ENCODE measurements at places on chromosomes 11 and 22.

DNA sequence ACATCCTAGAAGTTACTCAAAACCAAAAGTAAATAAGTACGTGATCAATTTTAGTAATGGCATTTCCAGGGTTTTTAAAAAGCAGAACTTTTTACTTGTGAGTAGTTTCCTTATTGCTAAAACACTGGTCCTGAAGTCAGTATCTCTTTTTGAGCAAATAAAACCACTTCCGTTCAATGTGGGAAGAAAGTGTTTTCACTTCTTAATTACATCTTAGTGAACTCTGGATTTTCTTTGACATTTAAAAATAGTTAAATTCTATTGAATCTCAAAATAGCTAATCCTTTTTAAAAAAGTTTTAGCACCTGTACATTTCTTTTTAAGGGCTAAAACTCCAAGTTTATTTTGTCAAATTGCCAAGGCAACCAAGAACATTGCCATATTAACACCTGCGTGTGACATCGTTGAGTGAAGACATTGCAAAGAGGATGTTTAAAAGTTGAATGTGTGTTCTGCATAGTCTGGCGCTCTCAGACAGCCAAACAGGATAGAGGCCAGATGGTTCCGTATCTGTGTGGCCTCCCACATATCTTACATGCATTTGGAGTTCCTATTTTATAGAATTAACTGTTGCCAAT, 17.2 kb upstream of the OR5B21 start:
- DNase-seq = no peak

DNA sequence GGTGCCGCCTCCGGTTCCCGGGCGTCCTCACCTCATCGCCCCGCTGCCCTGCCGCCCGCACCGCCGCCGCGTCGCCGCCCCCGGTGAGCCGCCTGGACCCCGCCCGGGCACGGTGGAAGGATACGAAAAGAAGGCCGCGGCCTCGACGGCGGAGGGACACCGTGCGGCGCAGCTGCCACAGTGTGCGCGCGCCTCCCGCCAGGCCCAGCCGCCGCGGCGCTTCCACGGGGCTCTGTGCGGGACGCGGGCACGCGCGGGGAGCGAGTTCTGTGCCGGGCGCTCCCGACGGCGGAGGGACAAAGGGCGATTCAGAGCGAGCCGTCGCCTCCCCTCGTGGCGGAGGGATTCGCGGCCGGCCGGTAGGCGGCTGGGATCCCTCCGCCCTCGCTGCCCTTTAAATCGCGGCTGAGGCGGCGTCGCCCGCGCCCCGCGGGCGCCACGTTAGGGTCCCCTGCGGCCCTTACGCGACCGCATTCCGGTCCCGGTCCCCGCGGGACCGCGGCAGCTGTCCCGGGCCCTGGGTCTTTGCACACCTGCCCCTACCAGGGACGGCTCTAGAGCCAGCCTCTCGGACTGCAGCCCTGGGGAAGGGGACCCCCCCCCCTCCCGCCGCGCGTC, 568 bp upstream of the KMT5B start:
- DNase-seq = peak; percentile 96

DNA sequence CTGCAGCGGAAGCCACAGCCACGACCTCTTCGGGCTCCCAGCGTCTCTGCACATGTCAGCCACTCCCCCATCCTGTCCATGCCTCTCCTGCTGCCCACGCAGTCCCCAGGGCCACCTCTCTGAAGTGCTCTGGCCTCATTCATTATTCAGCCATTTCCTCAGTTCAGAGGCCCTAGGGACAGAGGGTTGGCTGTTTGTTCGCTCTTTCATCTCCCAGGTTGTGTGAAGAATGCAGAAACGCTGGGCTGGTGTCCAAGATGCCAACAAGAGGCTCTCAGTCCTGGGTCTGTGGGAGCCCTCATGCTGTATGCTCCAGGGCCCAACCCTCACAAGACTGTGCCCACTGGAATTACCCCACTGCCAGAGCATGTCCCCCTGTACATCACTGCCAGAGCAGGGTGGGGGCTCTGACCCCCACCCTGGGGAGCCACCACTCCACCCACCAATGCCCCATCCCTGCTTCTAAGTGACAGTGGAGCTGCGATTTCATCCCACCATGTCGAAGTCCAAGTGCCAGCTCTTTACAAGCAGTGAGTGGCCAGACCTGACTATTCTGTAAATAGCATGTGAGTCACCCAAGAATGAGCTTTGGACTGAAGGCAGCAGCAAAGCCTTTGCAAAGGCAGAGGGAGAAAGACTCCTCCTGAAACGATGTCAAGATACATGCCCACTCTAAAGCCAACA, 209.6 kb downstream of the BUD13 start:
- DNase-seq = no peak

- DNase-seq = no peak
Observed at GRCh38 chr11:113673550-113674396, 32.3 kb downstream of the TMPRSS5 start.

GRCh38 chr11:31804312-31805036, 6.6 kb downstream of the PAX6 start:
- DNase-seq = no peak

GRCh38 chr11:15483205-15483604, 368.5 kb downstream of the INSC start:
- no peak for DNase-seq

DNA sequence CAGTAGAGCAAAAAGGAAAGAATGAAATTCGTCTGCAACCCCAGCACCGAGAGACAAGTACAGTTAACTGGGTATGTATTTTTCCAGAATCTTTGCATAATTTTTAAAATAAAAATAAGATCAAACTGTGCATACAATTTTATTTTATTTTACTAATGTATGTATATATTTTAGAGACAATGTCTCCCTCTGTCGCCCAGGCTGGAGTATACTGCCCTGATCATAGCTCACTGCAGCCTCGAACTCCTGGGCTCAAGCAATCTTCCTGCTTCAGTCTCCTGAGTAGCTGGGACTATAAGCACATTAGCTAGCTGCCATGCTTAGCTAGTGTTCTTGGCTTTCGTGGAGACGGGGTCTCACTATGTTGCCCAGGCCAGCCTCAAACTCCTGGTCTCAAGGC, 18.8 kb upstream of the DRD2 start:
- DNase-seq = no peak

DNA sequence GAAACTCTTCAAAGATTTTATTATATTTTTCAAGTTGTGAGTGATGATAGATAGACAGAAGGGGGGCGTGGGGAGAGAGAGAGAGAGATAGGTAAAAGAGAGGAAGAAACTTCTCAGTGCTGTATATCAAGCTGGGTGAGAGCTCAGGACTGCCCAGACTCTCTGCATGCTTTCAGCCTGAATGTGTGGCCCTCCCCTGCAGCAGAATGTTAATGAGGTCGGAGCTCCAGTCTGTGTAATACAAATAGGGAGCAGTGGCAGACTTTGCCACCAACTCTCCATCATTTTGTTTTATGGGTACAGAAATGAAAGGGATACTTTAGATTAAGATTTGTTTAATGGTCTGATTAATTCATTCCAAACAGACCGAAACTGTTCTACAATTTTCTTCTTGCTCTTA, 752.8 kb downstream of the OPCML start:
- DNase-seq = no peak

- DNase-seq = no peak
Observed at GRCh38 chr11:66409226-66409625, 11.6 kb upstream of the NPAS4 start.

GRCh38 chr11:113779496-113779895, at the start of gene CLDN25:
TSS of gene CLDN25 (plus strand) at chr11:113779796. CDS start at chr11:113779796, 0 bp downstream.
- no peak for DNase-seq

GRCh38 chr11:44992774-44993173, 42.1 kb upstream of the TP53I11 start:
- DNase-seq = no peak

GRCh38 chr11:8826139-8826786, 84.7 kb upstream of the AKIP1 start:
- DNase-seq = peak; percentile 89

GRCh38 chr11:73047773-73048371, 94.2 kb downstream of the FCHSD2 start:
- no peak for DNase-seq

- DNase-seq = no peak
Observed at GRCh38 chr11:128896356-128896755, 5.2 kb downstream of the KCNJ5 start.

DNA sequence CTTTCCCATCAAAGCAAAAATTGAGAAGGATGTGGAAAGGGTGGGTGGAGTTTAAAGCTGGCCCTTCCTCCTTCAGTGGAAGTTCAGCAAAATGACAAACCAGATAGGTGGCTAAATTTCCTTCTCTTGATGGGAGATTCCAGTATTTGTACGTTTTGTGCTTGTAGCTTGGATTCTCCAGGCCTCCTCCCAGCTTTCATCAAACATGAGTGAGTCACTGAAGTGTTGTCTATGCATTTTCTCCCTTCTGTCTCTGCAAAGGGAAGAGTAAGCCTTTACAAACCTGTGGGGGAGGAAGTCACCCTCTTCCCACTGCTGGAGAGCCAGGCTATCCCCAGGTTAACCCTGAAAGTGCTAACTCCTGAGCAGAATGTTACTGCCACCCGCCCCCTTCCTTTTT, 6.4 kb downstream of the MARK2 start:
- peak; percentile 96 for DNase-seq

GRCh38 chr11:8728563-8728962, 46.0 kb downstream of the RPL27A start:
- peak; percentile 79 for DNase-seq

DNA sequence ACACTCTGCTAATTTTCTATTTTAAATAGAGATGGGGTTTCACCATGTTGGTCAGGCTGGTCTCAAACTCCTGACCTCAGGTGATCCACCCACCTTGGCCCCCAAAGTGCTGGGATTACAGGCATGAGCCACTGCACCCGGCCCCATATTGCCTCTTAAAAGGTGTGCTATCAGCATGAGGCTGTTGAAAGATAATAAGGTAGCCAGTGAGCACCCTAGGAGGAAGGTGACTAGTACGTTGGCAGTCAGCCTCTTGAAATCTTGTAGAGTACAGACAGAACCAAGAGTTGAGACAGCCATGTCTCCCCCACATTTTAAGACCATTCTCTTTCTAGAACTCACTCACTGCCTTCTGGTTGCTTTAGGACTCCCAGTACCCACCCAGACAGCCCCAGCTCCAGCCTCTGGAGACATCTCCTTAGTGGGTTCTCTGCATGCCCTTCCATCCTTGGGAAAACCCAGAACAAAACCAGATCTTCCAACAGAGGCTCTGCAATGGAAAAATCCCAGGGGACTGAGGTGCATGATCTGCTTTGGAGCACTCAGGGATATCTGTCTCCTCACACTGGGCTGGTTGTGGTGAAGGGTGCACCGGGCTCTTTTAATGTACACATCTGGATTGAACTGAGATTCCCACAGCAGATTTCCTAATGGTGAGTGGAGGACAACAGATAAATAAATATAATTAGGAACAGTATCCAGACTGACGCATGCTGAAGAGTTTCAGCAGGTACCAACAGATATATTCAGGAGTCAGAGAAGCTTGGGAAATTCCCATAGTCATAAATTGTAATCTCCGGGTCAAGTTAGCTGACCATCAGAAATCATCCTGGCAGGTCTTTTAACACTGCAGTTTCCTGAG, 49.4 kb downstream of the LRRC74B start:
- DNase-seq = peak; percentile 86

DNA sequence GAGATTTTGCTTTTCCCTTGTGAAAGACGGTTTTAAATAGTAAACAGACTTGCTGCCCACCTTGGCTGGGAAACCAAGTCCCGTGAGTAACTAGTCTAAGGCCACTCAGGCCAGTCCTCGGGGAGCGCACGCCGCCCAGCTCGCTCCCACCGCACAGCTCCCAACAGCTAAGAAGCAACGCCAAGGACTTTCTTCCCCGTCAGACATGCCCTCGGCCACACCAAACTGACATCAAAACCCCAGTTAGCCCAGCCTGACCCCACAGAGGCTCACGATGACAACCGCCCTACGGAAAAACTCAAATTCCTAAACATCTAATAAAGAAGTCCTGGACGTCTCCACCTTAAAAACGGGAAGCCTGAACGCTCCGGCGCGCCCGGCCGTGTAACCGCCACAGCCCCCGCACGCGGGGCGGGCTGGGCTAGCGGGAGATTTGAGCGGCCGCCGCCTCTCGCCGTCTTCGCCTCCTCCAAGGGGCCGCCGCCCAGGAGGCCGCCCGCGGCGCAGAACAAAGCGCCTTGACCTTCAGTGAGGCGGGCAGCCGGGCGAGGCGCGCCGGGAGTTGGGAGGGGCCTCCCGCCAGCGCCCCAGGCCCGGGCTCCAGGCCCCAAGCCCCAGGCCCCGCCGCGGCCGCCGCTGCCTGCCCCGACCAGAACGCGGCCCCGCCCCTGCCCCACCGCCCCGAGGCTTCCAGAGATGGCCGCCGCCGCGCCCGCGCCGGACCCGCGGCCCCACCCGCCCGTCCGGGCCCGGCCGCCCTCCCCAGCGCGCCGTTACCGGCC, 486 bp downstream of the NAP1L4 start:
- peak; percentile 58 for DNase-seq

DNA sequence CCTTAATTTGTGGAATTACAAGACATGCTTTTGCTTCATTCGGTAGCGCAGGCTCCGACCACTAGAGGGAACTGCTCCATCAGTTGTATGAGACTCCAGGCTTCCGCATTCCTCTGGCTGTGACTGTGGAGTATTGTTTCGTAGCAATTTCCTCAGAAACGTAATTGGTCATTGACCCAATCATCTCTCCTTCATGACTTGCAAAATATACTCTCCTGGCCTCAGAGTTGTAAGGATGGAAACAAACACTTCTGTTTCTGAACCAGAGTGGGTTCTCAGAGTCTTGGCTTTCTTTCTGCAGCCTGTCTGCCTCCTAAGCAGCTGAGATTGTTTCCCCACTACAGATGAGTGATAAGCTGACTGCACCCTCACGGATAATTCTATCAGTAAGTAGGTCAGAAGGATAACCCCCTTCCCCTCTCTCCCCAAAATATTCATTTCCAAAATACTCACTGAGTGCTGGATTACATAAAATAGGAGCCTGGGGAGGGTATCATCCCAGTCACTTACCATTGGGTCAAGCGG, 146.8 kb upstream of the ZC3H12C start:
- peak; percentile 97 for DNase-seq

GRCh38 chr11:82195283-82195682, 538.4 kb downstream of the FAM181B start:
- DNase-seq = no peak

- no peak for DNase-seq
Observed at GRCh38 chr11:131866535-131867400, 496.4 kb downstream of the NTM start.

DNA sequence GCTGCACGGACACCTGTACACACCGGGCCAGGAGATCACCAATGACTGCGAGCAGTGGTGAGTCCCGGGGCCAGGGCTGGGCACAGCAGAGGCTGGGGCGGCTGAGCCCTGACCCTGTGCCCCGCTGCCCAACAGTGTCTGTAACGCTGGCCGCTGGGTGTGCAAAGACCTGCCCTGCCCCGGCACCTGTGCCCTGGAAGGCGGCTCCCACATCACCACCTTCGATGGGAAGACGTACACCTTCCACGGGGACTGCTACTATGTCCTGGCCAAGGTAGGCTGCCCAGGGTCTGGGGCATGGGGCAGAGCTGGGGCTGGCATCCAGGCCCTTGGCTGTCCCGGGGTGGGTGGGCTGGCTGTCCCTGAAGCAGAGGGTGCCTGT, 7.7 kb downstream of the MUC2 start:
- DNase-seq = no peak

DNA sequence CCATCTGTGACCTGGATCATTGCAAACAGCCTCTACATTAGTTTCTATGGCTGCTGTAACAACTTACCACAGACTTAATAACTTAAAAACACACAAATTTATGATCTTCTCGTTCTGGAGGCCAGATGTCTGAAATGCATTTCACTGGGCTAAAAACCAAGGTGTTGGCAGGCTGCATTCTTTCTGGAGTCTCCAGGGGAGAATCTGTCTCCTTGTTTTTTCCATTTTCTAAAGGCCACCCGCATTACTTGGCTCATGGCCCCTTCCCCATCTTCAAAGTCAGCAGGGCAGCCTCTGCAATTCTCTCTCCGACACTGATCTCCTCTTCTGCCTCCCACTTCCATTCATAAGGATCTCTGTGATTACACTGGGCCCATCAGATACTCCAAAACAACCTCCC, 11.6 kb downstream of the SCGB1A1 start:
- no peak for DNase-seq

All from amniotic epithelial cell (primary cell).